ENCODE measurements at places on chromosomes 2 and 18.

GRCh38 chr18:55509631-55510324 lies 78.2 kb downstream of the TCF4 start:
- peak; percentile 40 for DNase-seq

- peak; percentile 58 for DNase-seq
Measured at GRCh38 chr18:54119524-54120019, 104.9 kb downstream of the MBD2 start.

DNA sequence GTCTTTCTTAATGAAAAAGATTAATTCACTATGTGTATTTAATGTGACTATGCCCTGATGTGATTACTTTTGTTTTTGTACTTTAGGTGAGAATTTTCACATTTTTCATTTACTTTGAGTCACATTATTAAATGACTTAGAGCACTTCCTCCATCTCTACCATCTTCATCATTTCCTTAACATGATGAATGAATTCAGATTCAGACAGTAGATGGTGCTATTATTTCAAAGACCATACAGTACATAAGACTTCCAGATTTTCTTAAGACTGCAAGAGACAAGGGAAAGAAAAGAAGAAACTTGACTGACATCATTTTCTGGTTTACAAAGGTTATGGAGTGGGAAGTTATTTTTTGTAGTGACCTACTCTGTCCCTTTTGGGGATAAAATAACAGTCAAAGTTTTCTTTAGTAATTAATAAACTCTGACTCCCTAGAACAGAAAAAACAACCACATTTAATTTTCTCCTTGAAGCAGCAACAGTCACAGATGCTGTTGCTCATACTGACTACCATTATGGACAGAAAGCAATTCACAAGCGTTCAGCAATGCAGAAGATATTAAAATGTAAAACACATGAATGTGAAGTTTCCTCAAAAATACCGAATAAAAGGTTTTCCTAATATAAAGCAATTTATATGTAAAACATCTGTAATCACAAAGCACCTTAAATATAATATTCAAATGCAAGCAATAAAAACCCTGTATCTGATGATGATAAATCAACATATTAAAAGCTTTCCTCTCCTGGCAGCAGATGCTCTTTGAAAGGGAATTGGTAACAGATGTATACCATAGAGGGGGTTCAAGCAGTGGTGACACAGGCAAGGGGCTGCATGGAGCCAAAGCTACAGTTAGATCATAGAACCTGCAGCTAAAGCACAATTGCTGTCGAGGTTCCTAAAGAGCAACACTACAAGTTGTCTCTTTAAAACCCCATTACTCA lies 1010.9 kb upstream of the NXPH2 start:
- DNase-seq, result peak; percentile 10

DNA sequence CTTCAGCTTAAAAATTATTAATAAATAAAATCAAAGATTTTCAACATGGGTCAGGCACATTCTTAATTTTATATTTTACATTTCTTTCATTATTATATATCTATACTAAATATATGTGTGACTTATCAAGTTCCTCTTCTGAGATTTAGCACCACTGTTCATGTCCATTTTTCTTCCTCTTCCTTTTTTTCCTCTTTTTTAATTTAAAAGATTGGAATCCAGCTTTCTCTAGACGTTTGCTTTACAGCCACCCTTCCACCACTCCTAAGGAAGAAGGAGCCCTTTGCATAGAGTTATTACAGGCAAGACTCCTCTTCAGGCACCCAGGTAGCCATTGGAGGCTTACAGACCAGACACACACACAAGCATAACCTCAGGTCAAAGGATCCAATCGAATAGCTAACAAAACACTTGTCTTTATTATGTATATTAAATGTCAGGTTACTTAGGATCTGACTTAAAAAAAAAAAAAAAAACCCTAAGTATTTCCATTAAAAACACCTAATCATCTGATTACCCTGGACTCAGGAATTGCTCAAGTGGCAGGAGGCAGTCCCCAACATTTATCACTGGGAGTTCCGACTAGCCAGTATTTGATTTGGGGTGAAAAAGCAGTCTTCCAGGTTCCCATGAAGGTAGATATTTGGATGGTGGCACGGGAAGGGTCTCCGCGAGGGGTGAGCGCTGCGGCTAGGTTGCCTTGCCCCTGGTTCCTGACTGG lies 2.4 kb upstream of the ZEB2 start:
- no peak for DNase-seq

DNA sequence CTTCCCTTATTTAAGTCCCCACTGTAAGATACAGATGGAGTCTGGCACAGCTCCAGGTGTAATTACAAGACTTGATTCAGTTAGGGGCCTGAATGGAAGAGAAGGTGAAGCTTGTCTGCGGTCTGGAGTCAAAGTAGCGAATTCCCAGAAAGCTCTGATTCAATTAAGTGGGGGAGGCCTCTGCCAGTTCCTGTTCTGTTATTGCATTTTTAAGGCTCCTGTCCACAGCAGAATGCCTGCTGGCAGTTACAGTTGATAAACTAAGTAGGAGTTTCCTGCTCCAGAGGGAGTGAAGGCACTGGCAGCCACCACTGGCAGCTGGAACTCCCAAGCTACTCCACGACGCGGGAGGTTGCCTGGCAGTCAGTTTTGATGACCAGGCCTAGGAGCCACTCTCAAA lies 181.1 kb downstream of the SOCS6 start:
- DNase-seq, result no peak
